ENCODE measurements at places on chromosomes 13 and 19. TPM values are rescaled to one million over a fixed set of nuclear protein-coding genes. Genes with fewer than 3 reads are reported as not detected.
A peak's percentile ranks its signal among the peaks of the same experiment; 100 is the strongest.

DNA sequence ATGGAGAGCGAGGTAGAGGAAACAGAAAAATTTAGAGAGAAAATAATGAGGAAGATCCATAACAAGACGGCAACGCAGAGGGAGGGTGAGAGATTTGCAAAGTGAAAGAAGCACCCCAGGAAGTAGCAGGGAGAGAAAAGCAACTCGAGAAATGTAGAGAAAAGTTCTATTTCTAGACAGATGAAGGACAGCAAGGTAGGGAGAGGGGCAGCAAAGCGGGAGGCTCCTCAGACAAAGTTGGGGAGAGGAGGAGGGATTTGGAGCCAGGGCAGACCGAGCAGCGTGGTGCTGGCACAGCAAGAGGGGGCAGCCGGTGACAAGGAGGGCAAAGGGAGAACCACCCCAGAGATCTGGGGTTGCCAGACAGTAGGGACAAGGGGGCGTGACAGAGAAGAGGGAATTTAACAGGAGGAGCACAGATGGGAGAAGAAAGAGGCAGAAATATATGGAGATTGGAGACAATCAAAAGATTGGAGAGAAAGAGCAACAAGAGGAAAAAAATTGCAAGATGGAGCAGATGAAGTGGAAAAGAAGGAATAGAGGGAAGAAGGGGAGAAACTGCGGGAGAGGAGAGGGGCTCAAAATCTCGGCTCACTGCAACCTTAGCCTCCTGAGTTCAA is 989 bp downstream of the ZNF766 start:
- peak; percentile 7 for DNase-seq

GRCh38 chr19:18274781-18275356 is 617 bp upstream of the IQCN start:
- DNase-seq, result no peak

DNA sequence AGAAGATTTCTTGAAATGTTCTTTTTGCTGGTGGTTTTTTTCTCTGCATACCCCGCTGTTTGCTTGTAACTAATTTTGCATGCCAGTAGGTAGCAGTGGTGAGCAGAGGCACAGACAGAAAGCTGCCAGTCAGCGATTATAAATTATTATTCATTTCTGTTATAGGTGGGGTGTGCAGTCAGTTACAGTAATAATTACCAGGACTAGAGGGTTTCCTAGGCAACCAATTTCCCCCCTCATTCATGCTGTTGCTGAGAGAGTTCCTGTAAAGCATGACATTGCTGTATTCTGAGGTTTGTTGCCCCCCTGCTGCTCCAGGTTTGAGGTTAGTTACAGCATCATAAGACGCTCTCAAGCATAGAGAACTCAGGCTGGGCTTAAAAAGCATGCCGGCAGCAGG is 104.5 kb downstream of the URI1 start:
- DNase-seq, result peak; percentile 12

GRCh38 chr13:71704656-71705055 is 162.3 kb downstream of the DACH1 start:
- no peak for DNase-seq

- DNase-seq, result no peak
These were observed 24.8 kb downstream of the UPF1 start for GRCh38 chr19:18856385-18857126.

GRCh38 chr19:31991984-31992655 is 353.3 kb upstream of the ZNF507 start:
- no peak for DNase-seq

DNA sequence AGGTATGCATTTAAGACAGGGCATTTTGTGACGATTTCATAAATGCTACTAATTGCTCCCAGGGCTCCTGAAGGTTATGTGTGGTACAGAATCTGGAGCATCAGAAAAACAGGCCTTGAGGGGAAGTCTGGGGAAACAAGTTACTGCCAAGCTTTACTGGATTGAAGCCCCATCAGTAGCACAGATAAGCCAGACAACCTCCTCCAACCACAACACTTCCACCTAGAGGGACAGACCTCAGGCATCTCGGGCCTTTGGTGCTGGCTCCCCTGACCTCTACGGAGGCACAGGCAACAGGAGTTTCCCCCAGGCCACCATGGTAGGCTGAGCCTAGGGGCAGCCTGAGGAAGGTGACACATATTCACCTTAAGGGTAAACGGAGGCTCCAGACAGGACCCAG is 54.1 kb downstream of the ABCC4 start:
- DNase-seq, result no peak

GRCh38 chr19:38542040-38542439 is 75.7 kb downstream of the MAP4K1 start:
- DNase-seq, result no peak

- DNase-seq, result no peak
These were observed 92.6 kb downstream of the MIPEP start for GRCh38 chr13:23796551-23796950.

DNA sequence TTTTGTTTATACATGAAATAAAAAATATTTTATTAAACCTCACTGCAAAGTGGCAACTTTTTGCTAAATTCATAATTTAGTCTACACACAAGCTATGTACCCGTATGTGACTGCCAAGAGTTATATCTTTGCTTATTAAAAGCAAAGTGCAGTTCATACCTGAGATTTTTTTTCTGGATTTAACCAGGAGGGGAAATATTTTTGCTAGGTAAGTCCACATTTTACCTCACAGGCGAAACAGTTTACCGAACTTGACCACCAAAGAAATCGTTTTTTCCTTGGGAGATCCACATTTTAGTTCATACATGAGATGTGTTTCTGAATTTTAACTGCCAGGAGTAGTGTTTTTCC is 12.2 kb upstream of the JSRP1 start:
- no peak for DNase-seq

The LRRC63 gene
- 0.24 TPM for total RNA-seq

The LHB gene
- not detected for total RNA-seq

The ZNF749 gene
- 9.9 TPM for total RNA-seq
